ENCODE measurements at places on chromosomes 2 and 18.

DNA sequence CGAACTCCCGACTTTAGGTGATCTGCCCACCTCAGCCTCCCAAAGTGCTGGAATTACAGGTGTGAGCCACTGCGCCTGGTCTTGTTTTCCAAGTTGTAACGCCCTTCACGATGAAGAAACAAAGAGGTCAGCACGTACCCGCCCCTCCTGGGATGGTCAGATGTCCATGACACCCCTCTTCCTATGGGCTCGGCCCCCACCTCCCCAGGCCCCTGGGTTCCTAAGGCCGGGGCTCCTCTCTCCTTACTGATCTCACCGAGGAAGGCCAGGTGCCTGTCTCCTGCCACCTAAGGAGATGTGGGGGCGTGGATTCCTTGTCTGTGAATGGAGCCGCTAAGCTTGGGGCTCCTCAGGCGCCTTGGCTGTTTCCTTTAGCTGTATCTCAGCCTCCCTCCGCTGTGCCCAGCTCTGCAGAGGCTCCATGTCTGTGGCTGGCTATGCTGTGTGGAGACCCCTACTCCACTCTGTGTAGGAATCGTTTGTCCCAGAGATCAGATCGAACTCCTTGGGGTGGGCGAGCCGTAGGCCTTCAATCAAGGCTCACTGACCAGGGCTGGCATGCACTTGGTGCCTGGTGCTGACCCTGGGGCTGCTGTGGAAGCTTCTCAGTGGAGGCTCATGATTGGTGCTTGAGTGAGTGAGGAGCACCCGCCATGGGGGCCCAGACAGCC is 8.8 kb downstream of the COLEC11 start:
- DNase-seq: no peak

GRCh38 chr2:150490466-150490865 is 3.0 kb upstream of the RND3 start:
- no peak for DNase-seq

DNA sequence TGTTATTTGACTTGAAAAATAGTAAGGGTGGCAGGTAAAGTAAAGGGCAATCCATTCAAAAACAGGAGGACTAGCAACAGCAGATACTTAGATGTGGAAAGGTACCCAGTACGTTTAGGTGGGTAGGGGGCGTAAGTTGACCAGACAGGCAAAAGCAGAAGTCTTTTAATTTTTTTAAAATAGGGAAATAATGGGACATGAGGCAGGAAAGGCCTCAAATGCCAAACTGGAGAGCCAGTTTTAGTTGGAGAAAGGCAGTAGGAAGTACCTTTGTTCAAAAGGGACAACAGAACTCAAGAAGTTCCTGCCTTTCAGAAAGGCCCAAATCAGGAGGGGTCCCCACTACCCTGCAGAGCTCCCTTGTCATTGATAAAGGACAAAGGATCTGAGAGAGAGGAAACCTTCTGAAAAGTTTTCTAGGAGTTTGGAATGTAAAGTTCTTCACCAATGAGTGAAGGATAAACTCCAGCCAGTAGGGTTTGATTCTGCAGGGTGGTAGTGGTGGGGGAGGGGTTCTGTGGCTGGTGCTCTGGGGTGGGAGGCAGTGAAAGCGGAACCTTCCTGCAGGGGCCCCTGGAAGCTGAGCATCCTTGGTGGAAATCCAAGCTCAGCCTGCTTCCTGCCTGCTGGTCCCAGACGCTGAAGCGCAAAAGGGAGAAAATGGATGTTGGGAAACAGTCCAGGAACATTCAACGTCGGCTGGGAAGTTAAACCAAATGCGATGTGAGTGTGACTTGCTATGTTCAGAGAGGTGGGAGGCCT is 40.1 kb downstream of the TMEM17 start:
- DNase-seq: no peak

DNA sequence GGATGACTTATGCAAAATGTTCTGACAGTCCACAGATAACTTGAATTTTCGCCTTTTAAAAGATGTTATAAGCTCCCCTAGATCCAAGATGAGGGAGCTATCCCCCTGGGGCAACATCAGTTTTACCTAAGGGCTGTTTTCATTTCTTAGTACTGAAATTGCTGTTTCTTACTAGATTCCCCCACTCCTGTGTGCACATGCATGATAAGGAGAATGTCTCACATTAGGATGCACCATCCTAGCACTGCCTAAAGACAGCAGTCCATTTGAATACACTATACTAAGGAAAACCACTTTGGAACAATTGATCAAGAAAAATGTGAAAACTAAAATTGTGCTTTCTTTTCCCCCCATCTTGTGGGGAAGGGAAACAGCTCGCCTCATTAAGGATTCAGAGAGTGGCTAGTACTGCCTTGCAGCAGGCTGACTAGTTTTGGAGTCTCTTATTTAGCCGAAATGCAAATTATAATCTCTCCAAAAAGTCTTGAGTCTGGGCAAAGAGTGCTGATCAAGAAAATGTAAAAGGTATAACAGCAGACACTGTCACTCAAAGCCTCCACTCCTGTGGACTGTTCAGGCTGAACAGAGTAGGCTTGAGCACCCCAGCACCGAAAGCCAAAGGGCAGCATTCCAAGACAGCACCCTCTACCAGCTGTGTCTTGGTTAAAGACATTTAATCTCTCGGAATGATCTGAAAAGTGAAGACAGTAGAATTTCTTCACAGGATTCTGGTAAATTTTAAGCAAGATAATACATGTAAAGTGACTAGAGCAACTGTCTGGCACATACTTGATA is 65.0 kb downstream of the ZNF385B start:
- DNase-seq: no peak

- DNase-seq: no peak
Measured at GRCh38 chr18:58087928-58088690, 44.1 kb downstream of the NEDD4L start.

Measured in GM04504 (cell line).